ENCODE measurements at places on chromosomes 11 and 22.
A peak's percentile ranks its signal among the peaks of the same experiment; 100 is the strongest.

DNA sequence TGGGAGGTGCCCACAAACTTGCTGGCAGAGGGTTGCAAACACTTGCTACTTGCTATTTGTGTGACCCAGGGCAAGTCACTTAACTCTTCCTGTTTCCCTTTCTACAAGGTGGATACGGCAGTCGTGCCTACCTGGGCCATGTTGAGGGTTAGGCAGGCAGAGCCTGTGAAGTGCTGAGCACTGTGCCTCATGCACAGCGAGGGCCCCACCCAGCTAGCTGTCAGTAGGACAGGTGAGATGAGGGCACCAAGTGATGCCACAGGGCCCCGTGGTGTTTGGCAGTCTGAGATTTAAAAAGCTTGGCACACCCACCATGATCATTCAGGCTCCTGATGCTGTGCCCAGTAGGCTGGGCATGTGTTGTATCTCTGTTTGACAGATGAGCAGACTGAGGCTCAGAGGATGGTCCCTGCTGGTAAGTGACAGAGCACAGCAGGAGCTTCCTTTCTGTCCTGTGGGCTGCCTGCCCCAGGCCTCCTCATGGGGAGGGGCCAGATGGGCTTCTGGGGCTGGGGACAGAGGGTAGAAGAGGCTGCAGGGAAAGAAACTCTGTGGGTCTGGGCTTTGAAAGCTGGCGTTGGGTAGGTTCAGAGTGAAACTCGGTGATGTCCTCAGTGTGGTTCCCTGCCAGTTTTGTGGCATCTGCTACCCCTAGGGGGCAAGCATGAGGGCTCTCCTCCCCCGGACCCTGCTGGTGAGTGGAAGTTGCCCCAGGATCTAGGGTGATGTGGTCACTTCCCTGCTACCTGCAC lies 59.3 kb downstream of the TSPAN18 start:
- no peak for DNase-seq

- DNase-seq = peak; percentile 45
Observed at GRCh38 chr11:3043315-3043871, 13.8 kb downstream of the CARS1 start.

DNA sequence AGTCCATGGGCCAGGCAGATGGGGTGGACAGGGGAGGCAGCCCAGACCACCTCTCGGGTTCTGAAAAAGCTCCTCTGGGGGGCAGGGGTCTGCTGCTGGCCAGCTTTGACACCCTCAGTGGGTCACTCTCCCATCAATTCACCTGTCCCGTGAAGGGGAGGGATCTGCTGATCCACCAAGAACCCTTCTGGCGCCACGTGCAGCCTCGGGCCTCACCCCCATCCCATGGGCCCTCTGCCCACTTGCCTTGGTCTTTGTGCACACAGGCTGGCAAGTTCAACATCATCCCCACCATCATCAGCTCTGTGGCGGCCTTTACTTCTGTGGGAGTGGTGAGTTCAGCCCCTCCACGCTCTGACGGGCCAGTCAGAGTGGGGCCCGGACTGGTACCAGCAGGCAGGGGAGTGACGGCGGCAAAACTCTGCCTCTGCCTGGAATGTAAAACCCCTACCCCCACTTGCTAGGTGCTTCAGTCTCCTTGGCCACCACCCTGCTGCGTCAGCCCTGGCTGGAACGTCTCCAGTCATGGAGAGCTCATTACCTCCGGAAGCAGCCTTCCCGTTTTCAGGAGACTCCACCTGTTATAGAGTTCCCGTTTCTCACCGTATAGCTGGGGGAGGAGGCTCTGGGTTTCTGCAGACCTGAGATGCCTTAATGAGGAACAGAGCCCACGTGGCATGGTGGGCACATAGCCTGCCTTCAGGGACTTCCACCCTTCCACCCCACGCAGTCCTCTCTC lies 12.7 kb downstream of the PRG3 start:
- DNase-seq = no peak

DNA sequence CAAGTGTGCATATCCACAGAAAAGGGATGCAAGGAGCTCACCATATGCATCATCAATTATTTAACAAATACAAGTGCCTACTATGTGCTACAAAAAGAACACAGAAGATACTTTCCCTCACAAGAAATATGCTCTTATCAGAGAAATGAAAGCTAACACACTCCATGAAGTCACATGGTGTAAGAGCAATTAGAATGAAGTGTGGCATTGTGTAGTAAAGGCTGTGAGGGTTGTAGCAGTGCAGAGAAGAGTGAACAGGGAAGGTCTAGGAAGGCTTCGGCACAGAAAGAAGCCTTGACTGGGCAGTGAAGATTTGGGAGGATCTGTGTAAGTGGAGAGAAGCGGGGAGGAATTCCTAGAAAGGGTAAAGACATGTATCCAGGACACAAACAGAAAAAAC lies 22.5 kb downstream of the PPP2R1B start:
- DNase-seq = no peak

DNA sequence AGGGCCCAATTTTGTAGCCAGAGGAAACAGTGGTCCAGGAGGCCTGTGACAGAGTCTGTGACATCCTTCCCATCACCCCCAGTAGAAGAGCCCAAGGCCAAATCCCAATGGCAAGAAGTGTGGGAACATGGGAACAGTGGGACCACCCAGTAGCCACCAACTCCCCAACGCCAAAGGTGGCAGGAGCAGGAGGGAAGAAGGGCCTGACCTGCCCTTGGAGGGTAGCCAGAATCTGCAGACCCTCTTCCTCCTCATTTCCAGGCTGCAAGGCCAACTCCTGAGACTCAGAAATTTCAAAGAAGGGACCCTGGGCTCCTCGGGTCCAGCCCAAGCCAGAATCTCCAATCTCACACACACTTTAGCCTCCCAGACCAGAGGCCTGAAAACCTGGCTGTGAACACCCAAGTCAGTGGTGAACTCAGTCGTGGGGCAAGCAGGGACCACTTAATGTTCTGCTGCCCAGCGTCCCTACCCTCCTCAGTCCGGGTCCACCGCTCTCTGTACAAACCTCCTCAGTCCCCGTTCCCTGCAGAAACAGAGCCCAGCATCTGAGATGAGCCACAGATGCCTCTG lies 6.2 kb downstream of the RAB3IL1 start:
- DNase-seq = no peak

GRCh38 chr11:10770626-10771254 lies 19.7 kb downstream of the CTR9 start:
- DNase-seq = peak; percentile 44

DNA sequence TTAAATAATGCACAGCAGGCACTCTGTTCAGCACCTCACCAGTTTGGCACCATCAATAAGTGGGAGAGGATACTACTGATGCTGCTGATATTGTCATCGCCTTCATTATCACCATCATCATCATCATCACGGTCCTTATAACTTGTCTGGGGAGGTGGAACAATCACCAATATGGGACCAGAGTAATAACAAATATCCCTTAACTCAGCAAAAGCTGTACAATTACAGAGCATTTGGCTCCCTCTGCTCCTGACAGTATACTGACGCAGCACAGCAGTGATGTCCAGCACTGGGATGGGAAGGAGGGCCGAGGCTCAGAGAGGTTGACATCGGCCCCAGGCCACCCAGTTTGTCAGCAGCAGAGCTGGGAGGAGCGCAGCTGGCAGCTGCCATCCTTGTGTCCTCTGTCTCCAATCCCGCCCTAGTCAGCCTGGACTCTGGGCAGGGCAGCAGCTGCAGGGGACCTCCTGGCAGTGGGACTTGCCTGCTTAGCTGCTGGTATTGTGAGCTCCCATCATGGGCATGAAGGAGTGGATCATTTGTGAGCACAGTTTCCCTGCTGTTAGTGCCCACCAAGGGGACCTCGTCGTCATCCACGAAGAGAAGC lies 90.0 kb downstream of the DHCR7 start:
- DNase-seq = no peak

GRCh38 chr11:114309517-114309916 lies 13.3 kb downstream of the NNMT start:
- no peak for DNase-seq

GRCh38 chr11:61922539-61922938 lies 5.2 kb upstream of the RAB3IL1 start:
- DNase-seq = peak; percentile 64

DNA sequence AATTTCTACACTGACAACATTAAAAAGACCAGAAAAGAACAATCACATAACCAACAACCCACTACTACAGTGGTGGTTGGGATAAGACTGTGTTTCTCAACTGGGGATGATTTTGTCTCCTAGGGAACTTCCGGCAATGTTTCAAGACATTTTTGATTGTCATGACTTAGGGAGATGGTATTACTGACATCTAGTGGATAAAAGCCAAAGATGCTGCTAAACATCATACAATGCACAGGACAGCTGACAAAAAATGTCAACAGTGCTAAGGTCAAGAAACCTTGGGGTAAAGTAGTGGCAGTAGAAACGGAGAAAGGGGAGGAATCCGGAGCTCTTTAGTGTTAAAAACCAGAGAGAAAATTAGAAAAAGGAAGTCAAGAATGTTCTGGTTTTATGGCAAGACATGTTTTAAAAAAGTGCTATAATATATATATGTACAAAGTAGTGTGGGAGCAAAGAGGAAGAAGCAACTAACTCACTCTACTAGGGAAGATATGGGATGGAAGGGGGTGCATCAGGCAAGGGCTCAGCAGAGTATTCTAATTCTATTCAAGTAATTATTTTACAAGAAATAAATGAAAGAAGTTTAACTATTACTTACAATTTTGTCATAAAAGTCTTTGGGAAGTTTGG lies 37.2 kb downstream of the CKAP5 start:
- peak; percentile 35 for DNase-seq

GRCh38 chr22:42080287-42080686 lies 787 bp downstream of the SMDT1 start:
- DNase-seq = peak; percentile 58

DNA sequence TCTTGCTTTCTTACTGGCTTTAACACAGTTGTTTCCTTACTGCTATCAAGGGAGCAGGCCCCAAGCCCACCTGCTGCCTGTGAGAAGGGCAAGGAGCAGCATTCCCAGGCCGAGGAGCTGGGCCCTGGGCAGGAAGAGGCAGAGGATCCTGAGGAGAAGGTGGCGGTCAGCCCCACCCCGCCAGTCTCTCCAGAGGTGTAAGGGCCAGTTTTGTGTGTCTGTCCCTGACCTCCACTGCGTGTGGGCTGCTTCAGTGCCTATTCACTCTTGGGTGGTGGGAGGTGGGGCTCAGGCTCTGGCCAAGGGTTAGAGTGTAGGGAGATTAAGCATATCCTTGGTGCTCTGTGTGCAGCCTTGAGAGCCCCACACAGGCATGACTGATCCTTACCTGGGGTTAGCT lies 55.1 kb downstream of the CEP164 start:
- DNase-seq = no peak

- DNase-seq = peak; percentile 65
Observed at GRCh38 chr11:1694064-1694845, 2.7 kb upstream of the KRTAP5-6 start.

DNA sequence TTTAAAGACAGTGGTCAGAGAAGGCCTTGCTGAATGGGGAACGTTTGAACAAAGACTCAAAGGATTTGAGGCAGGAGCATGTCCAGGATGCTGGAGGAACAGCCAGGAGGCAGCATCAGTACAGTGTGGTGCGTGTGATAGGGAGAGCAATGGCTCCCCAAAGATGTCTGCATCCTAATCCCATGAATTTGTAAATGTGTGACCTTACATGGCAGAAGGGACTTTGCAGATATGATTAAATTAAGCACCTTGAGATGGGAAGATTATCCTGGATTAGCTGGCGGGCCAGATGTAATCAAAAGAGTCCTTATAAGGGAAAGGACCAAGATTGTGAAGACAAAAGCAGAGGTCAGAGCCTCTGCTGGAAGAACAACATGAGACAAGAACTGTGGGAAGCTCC lies 24.6 kb upstream of the FAT3 start:
- no peak for DNase-seq

- DNase-seq = no peak
Observed at GRCh38 chr22:20430720-20431510, 6.7 kb downstream of the SCARF2 start.

DNA sequence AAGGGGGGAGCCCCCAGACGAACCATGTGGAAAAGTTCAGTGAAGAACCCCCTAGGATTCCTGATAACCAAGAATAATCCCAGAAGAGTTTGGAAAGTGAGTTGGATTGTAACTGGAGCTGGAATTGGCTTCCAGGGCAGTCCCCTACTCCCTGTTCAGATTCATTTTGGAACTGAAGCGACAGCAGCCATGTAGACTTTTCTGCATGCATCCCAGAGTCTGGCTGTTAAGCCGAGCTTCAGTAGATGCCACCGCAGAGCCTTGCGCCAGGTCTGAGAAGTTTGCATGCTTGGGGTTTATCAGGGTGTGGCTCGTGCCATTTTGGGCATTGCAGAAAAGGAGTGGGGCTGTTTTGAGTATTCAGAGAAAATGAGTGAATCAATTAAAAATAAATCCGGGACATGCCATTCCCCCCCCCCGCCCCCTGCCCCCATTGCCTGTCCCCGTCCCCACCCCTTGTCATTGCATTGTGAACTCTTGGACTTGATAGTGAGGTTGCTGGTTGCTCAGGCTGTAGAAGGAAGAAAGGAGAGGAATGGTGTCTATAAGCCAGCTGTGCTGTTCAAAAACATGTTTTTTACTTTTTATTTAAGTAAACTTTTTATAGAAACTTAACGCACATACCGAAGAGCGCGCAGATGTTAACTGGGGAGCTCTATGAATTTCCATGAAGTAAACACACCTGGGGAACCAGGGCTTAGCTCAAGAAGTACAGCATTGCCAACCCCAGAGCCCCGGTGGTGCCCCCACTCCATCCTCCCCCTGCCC lies 71.2 kb downstream of the LDLRAD3 start:
- no peak for DNase-seq

DNA sequence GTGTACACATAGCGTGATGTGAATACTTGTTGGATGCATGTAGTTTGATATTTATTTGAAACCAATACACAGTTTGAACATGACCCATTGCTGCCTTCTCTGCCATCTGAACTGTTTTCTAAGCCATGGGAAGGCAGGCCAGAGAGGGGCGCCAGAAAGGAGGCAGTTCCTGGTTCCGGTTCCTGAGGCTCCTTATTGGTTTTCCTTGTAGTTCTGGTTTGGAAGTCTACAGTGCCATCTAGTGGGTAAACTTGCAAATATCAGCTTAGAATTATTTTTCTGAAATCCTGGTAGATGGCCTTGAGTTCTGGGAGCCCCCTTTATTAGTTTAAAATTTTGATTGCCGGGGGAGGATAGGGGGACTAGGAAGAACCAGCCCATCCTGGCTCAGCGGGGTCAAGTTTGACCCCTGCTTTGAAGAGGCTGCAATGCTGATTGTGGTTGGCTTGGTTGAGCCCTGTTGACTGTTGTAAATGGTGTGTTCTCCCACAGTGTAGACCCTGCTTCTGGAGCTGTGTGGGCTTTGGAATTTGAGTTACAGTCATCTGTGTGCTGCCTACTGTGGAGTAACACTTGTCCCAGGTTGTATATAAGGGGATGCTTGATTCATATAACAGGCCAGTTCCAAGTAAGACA lies 48.4 kb downstream of the GRAMD1B start:
- DNase-seq = peak; percentile 83

DNA sequence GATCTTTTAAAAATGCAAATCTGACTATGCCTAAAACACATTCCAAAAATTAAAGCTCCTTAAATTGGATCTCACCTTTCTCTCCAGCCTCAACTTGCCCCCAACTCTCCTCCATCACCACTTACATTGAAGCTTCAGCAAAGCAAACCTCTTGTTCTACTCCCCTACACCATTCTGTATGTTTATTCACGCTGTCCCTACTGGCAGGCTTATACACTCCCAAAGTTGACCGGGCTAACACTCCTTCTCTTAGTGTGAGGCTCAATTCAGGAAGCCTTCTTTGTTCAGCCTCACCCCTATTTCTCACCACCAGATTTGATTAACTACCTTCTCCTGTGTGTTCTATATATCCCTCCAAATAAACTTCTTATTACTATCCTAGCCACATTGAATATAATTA lies 1.8 kb upstream of the GDPD4 start:
- DNase-seq = no peak

- no peak for DNase-seq
Observed at GRCh38 chr11:81792416-81792815, 941.2 kb downstream of the FAM181B start.

Measured in astrocyte of the spinal cord (primary cell).